HTR-8/SVneo (cell line): ENCODE measurements at places on chromosomes 1 and 21.

DNA sequence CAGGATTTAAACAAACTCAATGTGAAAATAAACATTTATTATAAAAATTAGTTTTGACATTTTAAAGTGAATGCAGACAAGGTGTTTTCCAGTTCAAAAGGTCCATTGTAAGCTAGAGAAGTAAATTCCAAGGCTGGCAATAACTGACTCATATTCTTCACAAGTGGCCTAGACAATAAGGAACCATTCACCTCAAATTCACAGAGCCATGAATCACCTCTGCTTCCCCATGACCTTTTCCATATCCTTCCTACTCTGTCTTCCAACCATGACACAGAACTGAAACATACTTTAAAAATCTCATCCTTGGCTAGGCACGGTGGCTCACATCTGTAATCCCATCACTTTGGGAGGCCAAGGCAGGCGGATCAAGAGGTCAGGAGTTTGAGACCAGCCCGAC is 24.8 kb downstream of the F11R start:
- DNase-seq: no peak

DNA sequence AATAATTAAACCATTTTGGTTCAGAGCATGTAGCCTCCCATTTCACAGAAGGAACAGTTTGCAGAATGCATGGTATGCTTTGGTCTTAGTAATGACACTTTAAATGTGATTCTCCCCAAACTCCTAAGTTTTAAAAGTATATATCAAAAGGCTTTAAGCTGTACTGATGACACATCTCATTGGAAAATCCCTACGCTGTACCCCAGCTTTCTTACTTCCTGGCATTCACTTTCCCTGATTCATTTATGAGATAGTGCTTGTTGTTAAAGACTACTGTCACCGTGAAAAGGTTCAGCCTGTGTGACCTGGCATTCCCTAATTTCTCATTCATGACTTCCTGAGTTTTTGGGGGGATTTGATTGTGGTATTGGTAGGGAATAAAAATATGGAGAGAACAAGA is 53.4 kb downstream of the MPZL1 start:
- DNase-seq: peak; percentile 31

GRCh38 chr1:208595745-208596144 is 351.6 kb upstream of the PLXNA2 start:
- DNase-seq: peak; percentile 25

DNA sequence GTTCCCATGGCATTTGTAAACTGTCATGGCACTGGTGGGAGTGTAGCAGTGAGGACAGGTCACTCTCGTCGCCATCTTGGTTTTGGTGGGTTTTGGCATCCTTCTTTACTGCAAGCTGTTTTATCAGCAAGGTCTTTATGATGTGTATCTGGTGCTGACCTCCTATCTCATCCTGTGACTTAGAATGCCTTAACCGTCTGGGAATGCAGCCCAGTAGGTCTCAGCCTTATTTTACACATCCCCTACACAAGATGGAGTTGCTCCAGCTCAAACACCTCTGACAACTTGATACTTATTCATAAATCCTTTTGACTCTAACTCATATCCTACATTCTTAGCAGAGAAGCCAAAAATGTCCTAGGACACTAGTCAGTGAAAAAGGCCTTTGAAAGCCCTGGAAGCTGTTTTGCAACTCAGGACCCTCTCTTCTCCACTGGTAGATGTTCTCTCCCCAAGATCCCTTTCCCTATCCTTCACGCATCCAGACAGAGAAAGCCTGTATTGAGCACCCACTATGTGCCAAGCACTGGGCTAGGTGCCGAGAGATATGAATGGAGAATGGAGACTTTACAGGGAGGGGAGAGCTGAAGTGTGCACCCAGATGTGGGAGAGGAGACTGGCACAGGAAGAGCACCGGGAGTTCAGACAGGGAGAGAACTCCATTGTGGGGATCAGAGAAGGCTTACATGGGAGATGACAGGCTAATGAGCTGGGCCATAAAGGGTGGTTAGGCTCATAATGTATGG is 6.7 kb upstream of the CSRP1 start:
- no peak for DNase-seq

DNA sequence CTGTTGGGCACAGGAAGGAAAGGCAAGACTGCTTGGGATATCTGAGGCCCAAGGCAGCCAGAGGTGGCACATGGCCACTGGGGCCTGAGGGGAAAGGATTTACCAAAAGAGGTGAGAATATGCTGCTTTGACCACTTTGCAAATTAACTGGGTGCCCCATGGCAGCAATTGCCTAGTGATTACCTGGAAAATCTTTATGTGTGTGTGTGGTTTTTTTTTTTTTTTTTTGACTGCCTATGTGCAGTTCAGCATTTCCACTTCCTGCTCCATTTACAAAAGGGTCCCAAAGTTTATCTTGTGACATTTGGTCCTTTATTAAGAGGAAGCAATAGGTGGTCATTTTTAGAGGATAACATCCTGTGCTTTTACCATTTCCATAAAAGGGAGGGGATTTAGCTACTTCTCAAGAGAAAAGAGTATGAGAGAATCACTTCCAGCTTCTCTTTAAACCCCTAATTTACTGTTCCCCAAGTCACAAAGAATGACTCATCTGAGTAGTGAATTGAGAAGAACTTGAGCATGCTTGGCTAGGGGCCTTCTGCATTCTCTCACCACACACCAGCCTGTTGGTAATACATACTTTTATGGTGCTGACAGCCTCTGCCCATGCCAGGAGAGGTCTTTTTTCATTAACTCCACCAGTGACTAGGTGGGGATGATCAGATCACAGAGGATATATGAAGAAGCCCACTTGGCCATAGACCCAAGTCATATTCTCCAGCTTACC is 52.1 kb downstream of the SYDE2 start:
- peak; percentile 7 for DNase-seq

- DNase-seq: no peak
These were observed 20.1 kb downstream of the FMO4 start for GRCh38 chr1:171334024-171334640.

DNA sequence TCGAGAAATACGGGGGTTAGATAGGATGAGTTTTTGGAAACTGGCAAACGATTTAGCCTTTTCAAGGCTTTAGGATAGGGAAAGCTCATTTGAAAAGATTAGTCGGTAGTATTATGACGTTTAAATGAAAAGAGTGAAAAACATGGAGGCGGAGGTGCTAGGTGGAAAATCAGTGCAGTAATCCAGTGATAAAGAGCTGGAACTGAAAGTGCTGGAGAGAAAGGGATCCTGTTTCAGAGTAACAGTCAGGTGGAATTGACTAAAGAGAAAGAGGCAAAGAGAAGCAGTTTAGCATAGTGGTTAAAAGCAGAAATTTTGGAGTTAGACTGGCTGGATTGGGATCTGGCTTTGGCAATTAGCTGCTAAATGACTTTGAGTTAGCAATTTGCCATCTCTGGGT is 945 bp downstream of the WDR3 start:
- DNase-seq: no peak

DNA sequence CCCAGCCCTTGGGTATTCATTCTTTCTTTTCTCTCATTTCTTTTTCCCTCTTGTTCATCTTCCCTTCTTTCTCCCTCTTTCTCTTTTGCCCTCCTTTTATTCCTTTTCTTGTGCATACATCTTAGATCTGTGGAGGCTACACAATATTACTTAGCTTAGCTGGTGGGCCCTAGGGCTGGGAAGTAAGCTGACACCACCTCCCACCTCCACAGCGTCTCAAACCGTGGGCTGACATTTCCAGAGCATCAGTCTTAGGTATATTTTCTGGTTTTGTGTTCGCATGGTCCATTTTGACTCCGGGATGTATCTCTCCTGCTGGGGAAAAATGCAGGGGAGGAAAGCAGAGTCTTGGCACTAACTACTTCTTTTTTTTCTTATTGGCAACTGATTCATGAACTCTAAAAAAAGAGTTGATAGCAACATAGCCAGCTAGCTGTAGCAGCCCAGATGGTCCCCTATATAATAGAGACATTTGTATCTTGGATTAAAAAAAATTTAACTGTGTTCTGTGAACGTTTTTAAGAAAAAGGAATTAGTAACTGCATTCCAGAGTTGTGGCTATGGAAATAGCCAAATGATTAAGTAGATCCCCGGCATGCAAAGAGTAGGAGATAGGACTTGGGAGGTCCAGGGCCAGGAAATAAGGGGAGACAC is 15.5 kb downstream of the CNIH3 start:
- DNase-seq: no peak

DNA sequence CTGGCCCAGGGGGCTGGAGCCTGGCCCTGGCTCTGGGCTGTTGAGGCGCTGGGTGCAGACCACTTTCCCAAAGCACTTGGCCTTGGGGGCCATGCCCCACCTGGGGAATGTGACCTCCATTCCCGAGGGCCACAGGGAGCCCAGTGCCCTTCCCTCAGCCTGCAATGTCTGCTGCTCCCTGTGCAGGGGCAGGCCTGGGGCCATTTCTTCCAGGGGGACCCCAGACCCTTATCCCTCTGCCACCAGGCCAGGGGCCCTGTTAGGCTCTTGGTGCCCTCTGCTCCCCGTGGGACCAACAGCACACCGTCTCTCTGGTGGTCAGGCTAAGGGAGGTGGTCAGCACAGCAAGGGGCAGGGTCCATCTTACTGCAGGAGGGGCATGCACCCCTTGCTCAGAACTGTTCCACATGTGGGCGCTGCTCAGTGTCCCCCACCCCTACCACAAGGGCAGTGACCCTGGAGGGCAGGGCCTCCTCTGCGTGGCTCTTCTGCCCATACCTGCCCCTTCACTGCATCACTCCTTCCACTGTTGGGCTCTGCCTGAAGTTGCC is 1.1 kb upstream of the TMEM52 start:
- no peak for DNase-seq

- DNase-seq: no peak
These were observed 100.1 kb upstream of the JUN start for GRCh38 chr1:58883888-58884482.

GRCh38 chr1:94323311-94324177 is 86.2 kb upstream of the ARHGAP29 start:
- no peak for DNase-seq

GRCh38 chr1:184881941-184882913 is 92.1 kb downstream of the NIBAN1 start:
- no peak for DNase-seq

GRCh38 chr1:198417039-198417438 is 123.4 kb downstream of the ATP6V1G3 start:
- no peak for DNase-seq

- no peak for DNase-seq
These were observed 935.2 kb downstream of the PLA2G4A start for GRCh38 chr1:187763976-187764375.

GRCh38 chr1:53367503-53368313 is 39.8 kb upstream of the LRP8 start:
- DNase-seq: no peak

DNA sequence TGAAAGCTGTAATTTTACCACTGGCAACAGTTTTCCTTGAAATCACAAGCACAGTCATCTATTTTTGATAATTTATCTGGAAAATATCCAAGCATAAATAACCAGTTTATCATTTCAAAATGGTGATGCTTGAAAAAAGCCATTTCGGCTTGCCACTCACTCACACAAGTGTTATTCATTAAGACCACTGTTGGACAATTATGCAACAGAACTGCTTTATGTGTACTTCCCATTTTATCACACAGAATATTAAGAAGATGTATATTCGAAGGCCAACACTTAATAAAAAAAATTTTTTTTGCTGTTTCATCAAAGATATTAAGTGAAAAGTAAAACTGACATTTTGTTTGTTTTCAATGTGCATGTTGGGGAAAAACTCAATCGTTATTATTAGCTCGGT is 62.3 kb downstream of the EIF4G3 start:
- no peak for DNase-seq

DNA sequence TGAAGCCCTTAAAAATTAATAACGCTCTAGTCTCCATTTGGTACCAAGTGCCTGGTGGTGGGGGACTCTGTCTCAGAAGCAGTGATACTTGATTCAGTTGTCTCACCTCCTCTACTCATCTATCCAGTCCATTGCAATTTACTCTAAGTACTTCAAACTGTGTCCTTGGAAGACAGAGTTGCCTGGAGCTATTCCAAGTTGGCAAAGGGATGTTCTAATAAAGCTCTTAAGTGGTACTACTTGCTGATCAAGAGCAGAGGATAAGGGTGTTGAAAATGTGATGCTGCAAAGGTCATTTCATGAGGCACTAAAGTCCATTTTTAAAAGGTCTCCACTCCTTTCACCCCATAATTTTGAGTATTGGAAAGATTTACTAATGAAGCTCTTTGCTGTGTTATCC is 142.2 kb downstream of the NFIA start:
- DNase-seq: no peak

GRCh38 chr1:11529330-11529729 is 50.4 kb downstream of the DISP3 start:
- DNase-seq: no peak

- DNase-seq: no peak
These were observed 4.6 kb downstream of the VSIG8 start for GRCh38 chr1:159857889-159858288.

GRCh38 chr1:169586395-169587255 is at the start of gene F5:
Gene F5, minus strand, starts transcription at chr1:169586481. Its CDS starts 95 bp downstream, at chr1:169586386.
- peak; percentile 31 for DNase-seq

DNA sequence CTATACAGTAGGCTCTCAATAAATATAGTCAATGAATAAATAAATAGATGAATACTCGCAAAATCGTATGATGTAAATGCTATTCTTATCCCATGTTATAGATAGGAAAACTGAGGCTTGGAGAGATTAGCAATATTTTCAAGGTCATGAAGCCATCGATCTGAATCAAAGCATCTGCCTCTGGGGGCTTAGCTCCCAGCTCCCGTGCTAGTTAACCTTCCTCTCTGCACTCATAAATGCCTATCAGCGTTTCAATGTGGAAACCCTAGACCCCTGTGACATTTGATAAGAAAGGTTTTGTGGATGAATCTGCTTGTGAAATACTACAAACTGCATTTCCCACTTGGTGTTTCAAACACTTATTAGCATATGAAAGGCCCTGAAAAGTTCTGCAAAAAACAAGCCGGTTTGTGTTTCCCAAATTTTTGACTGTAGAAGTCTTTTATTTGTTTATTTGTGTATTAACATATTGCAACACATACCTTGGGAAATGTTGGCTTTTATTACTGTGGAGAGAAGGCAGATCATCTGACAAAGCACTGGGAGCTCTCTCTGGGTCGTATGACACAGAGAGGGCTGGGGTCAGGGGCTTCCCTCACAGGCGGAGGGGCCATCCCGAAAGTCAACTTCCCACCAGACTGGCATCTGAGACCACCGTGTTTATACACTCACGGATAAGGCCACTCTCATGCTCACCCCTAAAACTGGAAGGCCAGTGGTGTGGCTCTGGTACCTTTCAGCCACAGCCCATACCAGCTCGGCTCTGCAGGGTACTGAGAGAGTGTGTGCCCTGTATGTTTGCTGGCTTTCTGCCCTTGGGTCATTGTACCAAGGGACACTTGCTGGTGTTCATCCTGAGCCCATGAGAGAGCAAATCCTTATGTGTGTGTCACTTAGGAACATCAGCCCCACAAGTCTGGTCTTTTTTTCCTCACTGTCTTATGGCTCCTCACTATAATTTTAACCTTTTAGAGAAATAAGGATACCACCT is 993 bp upstream of the PROK1 start:
- DNase-seq: no peak

DNA sequence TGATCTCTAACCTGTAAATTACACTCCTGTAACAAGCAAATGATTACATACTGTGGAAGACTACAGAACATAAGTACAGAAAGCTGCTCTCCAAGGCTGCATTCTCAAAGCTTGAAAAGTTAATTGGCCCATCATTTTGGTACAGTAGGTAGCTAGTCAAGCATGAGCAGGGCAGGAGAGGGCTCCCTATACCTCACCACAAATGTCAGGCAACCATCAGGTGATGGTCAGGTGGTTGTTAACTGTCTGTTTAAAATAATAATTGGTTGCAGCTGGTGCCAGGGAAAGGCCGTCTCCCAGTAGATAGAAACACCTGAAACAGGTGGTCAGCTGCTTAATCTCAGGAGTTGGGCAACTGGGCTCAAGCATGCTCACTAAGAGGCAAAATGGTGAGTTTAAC is 13.1 kb upstream of the SLC1A7 start:
- no peak for DNase-seq
